GM20000 (cell line): ENCODE measurements at places on chromosomes 16 and 17.

GRCh38 chr17:3002538-3003295 is 60.7 kb downstream of the OR1D5 start:
- peak; percentile 67 for DNase-seq

- no peak for DNase-seq
These were observed 27.5 kb downstream of the MYBBP1A start for GRCh38 chr17:4527566-4528125.

DNA sequence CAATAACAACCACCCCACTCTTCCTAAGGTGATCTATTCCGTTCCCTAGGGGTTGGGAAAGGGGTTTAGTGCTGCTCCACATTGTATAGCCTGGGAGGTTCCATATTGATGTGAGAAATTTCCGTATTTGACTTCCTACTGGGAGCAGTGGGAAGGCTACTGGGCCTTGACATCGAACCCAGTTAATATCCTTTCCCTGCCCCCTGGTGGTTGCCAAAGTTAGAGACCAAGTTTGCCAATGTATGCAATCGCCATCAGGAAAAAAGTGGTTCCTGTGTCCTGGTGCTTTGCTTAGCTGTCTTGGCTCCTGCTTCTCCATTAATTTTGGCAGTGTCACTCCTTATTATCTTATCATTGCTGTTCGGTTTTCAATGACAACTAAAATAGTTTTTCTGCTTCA is 914.9 kb downstream of the KCNJ2 start:
- DNase-seq: no peak

- DNase-seq: no peak
These were observed 310.0 kb downstream of the SOX9 start for GRCh38 chr17:72430611-72431432.

DNA sequence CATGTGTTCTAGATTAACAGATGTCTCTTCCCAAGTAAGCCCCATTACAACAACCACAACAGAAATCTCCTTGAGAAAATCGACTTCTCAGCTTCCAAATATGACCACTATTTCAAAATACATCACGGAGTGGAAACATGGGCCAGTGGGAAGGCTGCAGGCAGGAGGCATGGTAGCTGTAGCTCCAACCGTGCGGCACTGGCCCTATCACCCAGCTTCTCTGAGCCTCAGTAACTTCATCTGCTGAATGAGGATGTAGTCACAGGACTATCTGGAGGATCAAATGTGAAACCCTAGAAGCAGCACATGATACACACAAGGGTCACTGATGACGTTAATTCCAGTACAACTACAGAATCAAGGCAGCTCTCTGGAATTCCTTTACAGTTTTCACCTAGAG is 112.2 kb downstream of the VPS53 start:
- DNase-seq: no peak

DNA sequence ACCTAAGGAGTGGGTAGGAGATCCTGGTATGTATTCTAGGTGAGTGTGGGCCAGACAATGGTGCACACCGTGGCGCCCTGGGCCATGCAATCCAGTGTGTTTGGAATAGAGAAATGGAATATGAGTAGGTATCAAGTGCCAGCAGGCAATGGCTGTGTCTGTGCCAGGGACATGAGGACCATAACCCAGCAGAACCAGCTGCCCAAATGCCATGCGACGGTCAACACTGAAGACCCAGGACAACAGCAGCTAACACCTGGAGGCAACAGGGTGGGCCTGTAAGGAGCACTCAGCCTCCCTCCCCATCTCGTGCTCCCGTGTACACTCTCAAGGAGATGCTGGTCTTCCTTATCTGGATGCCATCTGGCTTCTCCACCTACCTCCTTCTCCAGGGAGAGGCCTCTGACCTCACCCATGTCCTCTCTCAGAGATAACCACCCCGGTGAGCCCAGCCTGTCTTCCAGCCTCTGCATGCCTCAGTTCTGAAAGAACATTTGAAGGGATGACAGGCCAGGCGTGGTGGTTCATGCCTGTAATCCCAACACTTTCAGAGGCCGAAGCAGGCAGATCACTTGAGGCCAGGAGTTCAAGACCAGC is 750 bp upstream of the GSDMB start:
- DNase-seq: no peak

DNA sequence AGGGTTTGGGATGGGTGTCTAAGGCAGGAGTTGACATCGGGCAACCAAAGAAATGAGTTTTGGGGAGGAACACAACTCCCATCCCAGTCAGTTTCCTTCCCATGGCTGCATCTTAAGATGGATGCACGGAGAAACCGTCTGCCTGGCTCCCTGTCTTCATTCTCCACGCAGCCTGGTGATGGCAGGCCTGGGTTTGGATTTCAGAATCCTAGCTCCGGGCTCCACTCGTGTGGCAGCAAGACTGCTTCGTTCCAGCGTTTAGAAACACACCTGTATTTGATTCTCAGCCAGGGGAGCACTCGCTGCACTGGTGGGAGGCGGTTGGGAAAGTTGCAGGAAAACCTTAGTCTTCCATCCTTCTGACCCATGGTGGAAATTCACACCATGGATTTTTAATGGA is 141.1 kb downstream of the RAB11FIP4 start:
- no peak for DNase-seq

DNA sequence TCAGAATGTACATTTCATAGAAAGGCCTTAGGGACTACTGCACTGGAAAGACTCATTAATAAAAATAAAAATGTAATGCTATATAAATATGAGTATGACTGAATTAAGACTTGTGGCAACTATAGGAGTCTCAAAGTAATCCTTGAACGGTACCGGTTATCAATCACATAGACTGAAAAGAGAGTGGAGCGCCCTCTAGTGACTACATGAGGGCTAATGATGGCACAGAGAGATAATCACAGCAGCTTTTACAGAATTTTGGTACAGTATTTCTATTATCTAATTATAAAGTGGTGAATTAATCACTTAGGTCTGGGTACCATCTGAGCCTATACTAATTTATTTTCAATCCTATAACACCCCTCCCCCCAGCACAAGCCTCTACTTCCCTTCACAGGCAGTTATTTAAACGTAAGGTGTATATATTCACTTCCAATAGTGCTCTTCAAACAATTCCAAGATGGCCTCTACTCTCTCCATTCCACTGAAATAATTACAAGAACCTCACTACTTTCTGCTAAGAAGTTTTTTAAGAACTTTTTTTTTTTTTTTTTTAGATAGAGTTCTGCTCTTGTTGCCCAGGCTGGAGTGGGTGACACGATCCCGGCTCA is 40.7 kb upstream of the ANKFY1 start:
- DNase-seq: peak; percentile 60

DNA sequence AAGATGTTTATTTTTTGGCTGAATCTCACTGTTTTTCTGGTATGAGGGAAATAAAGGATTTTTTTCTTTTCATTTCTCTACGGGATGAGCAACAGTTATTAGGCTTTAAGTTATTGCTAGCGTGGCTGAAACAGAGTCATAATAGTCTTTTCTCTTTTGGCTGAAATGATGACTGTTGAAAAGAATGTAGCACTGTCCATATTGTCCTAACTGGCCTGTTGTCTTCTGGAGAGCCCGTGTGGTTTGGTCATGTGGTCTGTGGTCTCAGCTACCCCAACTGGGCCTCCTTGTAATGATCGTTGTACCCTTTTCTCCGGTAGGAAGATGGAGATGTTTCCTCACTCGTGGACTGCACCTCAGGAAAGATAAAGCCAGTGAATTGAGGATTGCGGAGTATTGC is 36.6 kb downstream of the EPN2 start:
- no peak for DNase-seq

DNA sequence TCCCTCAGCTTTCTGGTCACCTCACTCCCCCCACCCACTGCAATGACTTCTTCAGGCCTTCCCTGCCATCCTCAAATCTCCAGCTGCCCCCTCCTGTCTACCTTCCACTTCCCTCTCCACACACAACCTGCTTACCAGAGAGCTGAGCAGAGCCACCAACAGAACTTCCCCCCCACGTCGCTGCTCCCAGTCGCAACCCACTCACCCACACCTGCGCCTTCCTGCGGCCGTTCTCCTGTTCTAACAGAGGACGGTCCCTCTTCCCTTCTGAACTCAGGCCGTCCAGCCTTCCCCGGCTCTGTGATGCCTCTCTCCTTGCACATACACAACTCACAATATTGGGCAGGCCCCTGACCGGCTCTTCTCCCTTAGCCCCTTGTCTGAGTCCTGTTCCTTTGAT is 13.6 kb upstream of the NLRC5 start:
- no peak for DNase-seq

GRCh38 chr17:41689497-41690299 is 1.0 kb downstream of the EIF1 start:
- no peak for DNase-seq

GRCh38 chr16:58299757-58300349 is 5.0 kb upstream of the PRSS54 start:
- no peak for DNase-seq

DNA sequence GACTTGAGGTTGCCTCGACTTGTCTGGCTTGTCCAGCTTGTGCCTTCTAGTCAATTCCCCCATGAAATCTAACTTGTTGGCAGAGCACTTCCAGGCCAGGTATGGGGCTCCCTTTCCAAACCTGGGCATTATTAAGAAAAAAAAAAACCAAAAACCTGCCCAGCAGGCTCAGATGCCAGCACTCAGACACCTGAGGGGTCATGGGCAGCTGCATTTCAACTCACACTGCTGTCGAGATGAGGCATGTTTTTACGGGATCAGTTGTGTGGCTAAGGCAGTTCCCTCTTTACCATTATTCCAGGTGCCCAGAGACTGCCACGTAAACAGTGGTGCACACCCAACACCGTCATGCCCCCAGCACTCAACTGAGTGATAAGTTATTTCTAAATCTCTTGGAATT is 17.8 kb downstream of the TMEM11 start:
- no peak for DNase-seq
